ENCODE measurements at places on chromosomes 2 and 18.

GRCh38 chr18:36610258-36610657 is 218.5 kb downstream of the TPGS2 start:
- no peak for DNase-seq

DNA sequence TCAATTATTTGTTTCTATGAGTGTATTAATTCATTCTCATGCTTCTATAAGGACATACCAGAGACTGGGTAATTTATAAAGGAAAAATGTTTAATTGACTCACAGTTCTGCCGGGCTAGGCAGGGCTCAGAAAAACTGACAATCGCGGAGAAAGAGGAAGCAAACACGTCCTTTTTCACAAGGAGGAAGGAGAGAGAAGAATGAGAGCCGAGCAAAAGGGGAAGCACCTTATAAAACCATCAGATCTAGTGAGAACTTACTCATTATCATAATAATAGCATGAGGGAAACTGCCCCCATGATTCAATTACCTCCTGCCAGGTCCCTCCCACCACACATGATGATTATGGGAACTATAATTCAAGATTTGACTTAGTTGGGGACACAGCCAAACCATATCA is 294.0 kb downstream of the DSC3 start:
- no peak for DNase-seq

DNA sequence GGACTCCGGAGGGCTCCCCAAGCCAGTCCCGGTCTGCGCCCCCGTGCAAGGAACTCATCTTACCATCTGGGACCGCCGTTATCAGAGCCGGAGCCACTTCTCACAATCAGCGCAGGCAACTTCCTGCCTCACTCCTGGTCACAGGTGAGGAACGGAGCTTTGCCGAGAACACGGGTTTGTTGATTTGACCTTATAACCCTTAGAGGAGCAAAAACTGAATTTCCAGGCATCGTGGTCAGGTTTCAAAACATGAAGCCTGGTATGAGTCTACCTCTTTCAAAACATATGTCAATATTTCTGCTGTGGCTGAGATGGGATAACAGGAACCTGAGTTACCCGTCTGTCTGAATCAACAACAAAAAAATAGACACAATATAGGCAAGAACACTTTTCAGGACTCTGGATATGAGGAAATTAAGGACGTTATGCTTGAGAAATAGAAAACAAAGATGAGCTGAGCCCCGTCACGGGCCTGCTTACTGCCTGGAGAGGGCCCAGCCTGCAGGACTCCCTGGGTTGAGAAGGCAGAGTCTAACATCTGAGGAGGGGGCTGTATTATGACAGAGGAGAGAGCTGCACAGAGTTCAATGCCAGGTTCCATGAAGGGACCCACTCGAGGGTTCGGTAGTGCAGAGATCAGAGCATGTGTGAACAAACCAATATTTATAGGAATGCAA is 148.7 kb downstream of the NDUFA10 start:
- no peak for DNase-seq

DNA sequence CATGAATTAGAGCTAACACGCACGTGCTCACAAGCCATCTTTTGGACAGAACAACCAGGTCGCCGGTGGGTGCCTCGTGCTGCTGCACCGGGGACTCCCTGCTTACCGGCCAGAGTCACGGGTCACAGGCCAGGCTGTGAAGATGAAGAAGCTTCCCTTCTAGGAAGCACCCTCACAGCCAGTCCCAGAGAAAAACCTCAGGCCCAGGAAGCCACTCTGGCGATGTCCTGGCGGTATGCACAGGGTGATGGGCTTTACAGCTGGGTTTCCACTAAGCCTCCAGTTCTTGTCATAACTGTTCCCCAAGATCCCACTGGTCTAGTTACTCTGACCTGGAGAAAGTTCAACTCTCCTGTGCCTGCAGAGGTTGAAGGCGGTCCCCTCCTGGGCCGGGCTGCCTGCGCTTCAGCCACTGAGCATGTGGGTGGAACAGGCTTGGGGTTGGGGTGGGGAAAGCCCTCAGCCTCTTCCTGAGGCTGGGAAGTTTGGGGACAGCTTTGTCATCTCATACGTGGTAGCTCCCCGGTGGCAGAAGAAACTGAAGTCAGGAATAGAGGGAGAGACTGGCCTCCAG is 15.2 kb upstream of the DIS3L2 start:
- no peak for DNase-seq

DNA sequence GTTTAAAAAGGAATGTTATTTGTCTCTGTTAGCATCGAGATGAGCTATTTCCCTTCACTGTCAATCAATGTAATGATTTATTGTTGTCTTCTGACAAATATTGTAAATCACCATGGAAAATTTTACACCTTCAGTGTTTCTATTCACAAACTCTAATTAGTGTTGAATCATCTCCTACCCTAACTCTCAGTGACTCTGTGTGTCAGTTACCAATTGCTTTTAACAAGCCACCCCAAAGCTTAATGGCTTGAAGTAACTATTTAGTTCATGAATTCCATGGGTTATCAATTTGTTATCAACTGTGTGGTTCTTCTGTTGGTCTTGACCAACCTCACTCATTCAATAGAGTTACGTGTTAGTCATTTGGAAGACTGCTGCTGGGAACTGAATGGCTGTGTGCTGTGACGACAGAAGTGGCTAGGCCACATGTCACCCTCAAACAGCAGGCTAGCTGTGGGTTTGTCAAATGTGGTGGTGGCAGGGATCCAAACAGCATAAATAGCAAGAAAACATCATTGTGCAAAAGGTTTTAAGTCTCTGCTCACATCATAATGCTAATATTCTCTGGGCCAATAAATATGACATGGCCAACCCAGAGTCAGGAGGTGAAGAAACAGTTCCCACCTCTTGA is 910.8 kb upstream of the CDH2 start:
- DNase-seq, result no peak

DNA sequence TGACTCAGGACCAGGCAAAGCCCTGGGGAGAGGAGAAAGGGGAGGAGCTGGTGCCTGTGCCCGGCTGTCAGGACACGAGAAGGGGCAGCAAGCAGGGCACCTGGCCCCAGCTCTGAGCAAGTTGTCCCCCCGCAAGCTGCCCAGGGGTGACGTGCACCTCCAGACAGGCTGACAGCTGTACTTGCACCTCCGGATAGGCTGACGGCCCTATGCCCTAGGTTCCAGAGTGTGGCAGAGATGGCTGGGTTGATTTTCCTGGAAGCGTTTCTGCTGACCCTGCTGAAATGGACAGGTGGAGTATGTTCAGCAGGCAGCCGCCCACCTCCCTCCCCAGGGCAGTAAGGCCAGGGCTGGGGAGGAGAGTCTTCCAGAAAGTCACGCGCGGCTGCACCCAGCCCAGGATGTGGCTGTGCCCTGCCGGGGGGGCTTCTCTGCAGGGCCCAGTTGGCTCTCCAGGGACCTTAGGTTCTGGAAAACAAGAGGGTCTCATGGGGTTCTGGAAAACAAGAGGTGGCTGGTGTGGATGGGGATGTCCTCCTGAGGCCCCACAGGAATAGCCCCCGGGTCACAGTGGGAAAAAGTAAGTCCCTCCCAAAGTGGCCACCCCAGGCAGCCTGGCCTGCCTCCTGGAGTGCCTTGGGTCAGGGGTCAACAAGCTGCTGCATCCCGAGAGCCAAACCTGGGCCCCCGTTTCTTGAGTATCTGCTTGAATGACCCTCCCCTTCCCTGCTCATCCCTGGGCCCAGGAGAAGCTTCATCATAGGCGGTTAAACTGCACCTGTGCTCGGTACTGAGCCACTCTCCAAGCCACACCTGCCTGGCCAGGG is 71.4 kb upstream of the OTOS start:
- DNase-seq, result no peak

DNA sequence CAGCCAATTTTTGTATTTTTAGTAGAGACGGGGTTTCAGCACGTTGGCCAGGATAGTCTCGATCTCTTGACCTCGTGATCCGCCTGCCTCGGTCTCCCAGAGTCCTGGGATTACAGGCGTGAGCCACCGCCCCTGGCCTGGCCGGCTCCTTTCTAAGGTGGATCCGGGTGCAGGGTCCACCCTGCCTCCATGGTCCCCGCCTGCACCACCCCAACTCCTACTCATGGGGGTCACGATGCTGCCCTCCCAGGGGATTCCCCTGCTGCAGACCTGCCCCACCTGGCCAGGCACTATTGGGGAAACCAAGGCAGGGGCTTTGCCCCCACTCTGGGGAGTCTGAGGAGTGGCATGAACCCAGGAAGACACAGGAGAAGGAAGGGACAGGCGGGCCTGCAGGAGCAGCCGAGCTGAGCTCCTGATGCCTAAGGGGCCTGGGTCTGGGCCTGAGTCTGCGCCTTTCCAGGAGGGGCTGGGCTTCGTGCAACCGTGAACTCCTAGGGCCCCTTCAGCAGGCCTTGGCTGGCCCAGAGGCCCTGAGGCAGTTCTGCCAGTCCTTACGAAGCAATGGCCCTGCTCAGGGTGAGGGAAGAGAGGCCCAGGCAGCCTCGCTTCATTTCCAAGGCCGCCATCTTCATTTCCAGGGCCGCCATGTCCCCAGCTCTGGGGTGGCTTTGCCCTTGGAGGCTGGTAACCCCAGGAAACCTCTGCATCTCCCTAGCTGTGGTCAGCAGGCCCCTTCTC is 67.2 kb upstream of the SMAD7 start:
- DNase-seq, result no peak

DNA sequence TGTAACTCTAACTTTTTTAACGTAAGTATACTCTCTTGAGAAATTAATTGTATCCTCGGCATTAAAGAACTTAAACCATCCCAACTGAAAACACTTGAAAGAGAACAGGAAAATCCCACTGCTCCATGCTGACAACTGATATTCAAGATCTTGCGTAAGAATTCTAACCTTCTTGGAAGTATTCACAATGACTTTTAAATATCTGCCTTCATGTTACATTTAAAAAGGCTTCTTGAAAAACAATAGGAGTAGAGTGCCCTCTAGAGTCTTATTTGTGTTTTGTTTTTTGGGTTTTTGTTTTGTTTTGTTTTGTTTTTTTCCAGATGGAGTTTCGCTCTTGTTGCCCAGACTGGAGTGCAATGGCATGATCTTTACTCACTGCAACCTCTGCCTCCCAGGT is 65.4 kb upstream of the DNAJC10 start:
- DNase-seq, result peak; percentile 65

DNA sequence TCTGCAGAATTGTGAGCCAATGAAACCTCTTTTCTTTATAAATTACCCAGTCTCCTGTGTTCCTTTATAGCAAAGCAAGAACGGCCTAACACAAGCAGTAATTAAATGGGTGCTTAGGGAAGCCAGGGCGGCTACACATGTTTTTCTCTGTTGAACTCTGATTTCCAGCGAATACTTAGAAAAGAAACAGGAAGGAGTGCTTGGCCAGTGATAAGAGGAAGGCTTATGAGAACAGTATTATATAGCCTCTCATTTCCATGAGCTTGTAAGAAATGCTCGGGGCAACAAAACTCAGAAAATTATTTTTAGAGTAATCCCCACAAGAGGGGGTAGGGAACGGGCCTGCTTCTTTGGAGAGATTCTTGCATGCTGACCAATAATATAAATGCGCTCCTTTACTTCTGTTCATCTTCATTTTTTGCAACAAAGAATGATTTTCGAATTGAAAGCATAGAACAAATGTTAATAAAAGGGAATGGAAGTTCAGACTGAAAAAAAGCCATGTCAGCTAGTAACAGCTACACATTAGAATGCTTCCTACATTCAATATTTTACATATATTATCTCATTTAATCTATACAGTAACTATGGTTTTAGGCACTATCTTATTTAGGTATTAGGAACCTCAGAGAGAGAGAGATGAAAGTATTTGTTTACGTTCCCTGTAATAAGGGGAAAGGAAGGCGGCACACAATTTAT is 49.7 kb upstream of the CCDC85A start:
- no peak for DNase-seq

DNA sequence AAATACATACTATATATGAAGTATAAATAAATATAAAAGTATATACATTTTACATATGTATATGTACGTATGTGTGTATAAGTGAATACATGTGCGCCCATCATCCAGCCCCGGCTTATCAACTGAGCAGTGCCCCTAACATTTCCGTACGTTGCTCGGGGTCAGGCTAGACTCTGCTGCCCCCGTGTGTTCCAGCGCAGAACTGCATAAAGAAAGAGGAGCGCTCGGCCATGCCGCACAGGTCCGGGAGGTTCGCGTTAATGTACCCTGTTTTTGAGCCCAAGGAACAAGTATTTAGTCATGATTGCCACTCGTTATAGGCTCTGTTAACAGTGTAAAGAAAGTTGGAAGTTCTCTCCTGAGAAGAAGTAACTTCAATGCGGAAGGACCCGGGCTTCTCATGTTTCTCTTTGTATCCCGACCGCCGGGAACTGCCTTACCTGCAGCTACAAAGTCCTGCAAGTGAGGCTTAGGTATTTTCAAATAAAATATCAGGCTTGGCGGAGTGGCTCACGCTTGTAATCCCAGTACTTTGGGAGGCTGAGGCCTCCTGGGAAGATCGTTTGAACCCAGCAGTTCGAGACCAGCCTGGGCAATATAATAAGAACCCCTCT is 55.7 kb downstream of the CD8B2 start:
- peak; percentile 57 for DNase-seq

- peak; percentile 50 for DNase-seq
These were observed 1544.4 kb downstream of the LRP1B start for GRCh38 chr2:140586379-140586778.

DNA sequence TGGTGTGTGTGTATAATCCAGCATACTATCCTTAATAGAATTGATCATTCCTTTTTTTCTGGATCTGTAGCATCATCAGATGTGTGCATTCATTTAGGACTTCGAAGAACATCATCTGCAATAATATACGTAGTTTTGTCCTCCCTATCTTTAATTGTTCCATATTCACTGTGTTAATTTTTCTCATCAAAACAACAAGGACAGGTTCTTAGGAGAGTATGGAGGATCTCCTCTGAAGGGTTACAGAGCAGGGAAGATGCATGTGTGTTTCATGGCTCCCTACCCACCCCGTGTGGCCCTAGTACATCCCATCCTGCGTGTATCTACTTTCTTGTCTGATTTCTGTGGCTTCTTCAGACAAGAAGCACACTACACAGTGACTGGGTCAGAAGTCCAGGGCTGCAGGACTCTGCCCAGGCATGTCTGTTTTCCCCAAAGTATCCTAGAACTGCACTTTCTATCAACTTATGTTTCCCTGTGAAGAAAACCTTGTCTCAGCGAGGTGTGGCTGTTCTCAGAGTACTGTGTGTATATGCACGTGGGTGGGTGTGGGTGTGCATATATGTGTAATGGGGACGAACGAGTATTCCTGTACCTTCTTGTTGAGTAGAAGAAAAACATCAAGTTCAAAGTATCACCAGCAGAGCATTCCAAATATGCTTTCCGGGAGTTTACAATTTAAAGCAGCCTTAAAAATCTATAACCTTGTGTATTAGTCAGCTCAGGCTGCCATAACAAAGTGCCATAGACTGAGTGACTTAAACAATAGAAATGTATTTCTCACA is 220.4 kb upstream of the FOSL2 start:
- no peak for DNase-seq

- no peak for DNase-seq
These were observed 367.2 kb upstream of the KCNH7 start for GRCh38 chr2:163205589-163206254.

GRCh38 chr18:62894681-62895390 is 179.5 kb downstream of the PHLPP1 start:
- DNase-seq, result no peak

- DNase-seq, result no peak
These were observed 45.7 kb upstream of the EN1 start for GRCh38 chr2:118893100-118893499.

GRCh38 chr2:42176992-42177738 is 8.0 kb downstream of the EML4 start:
- DNase-seq, result no peak

Data from HT1080 (cell line).